ENCODE measurements at places on chromosomes 5 and 9.
A peak's percentile ranks its signal among the peaks of the same experiment; 100 is the strongest.

GRCh38 chr9:21812946-21813568 is 10.6 kb downstream of the MTAP start:
- DNase-seq, result peak; percentile 87

DNA sequence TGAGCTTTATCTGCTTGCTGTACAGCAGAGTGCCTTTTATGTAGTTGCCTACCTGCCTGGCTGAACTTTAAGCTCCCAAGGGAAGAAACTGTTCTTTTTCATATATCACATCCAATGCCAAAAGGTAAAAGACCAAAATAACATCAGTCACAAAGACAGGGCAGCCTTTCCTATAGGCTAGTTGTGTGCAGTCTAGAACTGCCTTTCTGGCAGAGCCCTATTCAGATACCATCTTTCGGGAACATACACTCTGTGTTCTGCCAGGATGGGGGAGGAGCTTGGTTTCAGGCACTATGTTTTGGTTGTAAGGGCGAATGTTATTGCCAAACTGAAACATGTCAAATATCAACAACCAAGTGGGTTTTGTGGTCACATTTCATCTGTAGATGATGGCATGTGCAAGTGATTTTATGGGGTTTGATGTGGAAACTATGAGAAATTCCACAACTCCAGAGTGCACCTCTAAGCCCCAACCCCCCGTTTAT is 314.5 kb downstream of the ADGRV1 start:
- DNase-seq, result no peak

DNA sequence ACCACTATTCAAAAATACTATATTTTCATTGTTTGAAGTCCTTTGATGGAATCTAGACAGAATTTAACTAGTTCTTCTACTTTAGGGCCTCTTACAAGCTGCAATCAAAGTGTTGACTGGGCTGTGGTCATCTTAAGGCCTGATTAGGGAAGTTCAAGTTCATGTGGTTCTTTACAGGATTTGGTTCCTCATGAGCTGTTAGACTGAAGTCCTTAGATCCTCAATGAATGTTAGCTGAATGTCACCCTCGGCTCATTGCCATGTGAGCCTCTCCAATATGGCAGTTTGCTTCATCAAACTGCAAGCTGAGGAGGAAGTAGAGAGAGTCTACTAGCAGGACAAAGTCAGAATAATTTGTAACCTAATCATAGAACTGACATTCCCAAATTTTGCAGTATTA is 135.1 kb downstream of the CSNK1G3 start:
- DNase-seq, result no peak

DNA sequence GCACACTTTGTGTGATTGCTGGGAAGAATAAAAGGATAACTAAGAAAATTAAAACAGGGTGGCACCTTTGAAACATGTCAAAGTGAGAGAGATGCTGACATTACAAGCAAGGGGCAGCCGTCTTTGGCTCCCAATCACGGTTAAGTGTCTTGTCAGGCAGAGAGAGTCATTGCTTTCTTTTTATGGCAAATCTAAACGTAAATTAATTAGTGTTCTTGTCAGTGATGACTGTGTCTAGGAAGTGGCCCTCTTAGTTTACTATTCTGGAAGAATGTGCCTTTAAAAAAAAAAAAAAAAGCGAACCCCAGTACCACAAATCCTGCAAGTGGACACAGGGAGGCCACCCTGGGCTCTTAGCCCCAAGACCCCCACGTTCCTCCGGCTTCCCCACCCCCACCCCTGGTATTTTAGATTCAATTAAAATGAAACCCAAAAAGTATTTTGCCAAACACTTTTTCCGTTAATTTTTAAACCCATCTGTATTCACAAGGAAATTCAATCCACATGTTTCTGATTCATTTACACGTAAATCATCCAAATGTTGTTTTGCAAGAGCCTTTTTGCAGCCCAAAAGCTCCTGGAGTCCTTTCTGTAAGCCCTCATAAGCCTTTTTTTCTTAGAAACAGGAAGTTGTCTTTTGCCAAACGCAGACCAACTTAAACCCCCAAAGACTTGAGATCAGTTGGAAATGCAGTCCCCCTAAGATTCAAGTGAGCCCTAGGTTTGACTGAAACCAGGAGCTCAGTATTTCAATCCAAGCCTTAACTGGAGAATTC is 399.3 kb downstream of the EBF1 start:
- no peak for DNase-seq

GRCh38 chr9:106376689-106377088 is 486.3 kb upstream of the ZNF462 start:
- DNase-seq, result no peak

DNA sequence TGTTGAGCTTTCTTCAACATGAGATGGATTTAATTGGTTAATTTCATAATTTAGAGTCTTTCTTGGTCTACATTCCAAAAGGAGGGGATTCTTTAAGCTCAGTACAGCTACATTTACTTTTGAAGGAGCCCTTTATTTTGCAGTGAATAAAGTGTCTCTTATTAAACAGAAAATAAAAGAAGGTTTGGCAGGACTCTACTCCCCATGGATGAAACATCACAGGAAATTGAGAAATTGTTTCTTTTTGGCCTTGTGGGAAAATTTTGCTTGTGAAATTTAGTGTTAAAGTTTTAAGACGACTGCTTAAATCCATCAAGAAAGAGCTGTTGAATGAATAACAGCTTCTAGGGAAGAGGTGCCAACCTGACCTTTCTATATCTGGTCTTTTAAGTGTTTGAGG is 187.7 kb downstream of the NTRK2 start:
- no peak for DNase-seq

- DNase-seq, result no peak
These were observed 1052.0 kb downstream of the TAF11L14 start for GRCh38 chr5:18686253-18686652.

DNA sequence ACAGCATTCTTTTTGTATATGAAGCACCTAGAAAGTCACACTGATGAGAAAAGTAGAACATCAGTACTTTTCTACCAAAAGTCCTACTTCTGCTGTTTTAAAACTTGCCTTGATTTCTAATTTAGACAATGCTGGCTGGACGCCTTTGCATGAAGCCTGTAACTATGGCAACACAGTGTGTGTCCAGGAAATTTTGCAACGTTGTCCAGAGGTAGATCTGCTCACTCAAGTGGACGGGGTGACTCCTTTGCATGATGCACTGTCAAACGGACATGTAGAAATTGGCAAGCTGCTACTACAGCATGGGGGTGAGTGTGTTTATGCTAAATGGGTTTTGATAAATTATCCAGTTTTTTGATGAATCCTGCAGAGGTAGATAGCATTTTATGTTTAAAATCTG is 73.5 kb downstream of the SLF1 start:
- no peak for DNase-seq

GRCh38 chr5:178389796-178390195 is 157.2 kb upstream of the PHYKPL start:
- no peak for DNase-seq

DNA sequence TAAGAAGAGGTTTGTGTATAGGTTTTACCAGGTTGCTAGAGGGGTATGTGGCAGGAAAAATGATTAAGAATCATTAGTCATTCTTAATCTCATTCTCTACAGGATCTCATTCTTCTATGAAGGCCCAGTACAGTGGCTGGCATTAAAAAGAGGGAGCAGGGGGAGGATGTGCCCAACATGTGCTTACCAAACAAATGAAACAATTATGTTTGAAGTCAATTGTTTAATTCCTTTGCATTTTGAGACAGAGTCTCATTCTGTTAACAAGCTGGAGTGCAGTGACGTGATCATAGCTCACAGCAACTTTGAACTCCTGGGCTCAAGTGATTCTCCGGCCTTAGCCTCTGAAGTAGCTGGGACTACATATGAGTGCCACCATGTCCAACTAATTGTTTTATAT is 23.0 kb downstream of the FNIP1 start:
- no peak for DNase-seq

- no peak for DNase-seq
These were observed 56.3 kb downstream of the ST8SIA4 start for GRCh38 chr5:100846772-100847171.

GRCh38 chr9:94149696-94150095 is 65.4 kb downstream of the PTPDC1 start:
- DNase-seq, result no peak

DNA sequence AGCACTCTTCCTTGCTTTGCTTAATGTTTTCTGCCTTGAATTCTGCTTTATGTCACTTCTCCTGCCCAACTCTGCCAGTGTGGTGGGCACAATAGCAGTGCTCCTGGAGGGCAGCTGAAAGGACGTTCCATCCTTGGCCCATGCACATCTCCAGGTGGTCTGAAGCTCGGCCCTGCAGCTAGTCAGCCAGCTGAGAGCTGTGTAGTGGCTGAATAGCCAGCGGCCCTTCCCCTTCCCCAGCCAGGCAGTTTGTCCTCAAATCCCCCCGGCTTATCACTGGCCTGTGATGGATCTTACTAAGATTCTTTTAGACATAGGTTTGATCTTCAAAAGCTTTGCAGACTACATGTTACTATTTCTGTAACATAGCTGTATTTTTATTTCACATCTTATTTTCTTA is 42.7 kb upstream of the ANGPTL2 start:
- no peak for DNase-seq

GRCh38 chr9:137319011-137319738 is 17.1 kb upstream of the NRARP start:
- peak; percentile 39 for DNase-seq

GRCh38 chr5:53369681-53370080 is 110.7 kb upstream of the FST start:
- DNase-seq, result no peak

DNA sequence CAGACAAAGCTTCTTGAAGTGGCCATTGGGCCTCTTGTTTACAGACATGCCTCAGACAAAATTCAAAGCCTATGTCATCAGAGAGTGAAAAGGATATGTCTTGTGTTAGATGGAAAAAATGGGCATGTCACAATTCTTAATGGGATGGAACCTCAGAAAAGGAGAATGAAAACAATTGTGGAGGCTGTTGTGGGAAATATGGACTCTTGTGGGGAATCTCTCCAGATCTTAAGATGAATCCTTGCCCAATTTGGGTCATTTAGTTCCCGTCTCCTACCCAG is 19.5 kb downstream of the SLC22A5 start:
- no peak for DNase-seq
